Suprapubic skin (tissue), 4 donors: ENCODE measurements at places on chromosomes 5 and 9. TPM values are rescaled to one million over a fixed set of nuclear protein-coding genes. Genes with fewer than 3 reads are reported as not detected.

- no peak overlapping the region for H3K4me3 ChIP-seq
- H3K27ac ChIP-seq, result no peak overlapping the region
- no peak for DNase-seq
- H3K4me1 ChIP-seq, result peaks cover 4% of the 10 kb centered on the region
- peaks cover 4% of the 10 kb centered on the region for H3K27me3 ChIP-seq
- H3K36me3 ChIP-seq, result no peaks in the 10 kb centered on the region
Observed at GRCh38 chr5:180215783-180216630, 7.0 kb upstream of the RASGEF1C start.

SPATA31C1 gene
- not detected for total RNA-seq

DNA sequence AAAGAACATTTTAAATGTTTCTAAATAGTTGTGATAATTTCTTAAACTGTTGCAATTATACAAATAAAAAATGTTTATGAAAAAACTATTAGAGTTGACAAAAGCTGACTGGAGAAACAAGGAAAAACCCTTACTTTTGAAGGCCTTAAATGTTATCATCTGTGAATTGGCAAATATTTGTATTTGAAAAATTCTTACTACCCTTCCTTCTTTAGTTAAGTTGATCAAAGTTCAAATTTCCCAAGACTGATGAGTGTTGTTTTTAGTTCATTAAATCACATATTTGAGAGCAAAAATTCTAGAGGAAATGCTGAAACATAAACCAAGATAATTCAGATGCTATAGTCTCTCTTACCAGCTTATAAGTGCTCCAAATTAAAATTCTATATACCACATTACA is 2.6 kb upstream of the SLC35D2 start:
- peaks cover 16% of the 10 kb centered on the region for H3K4me1 ChIP-seq
- H3K27ac ChIP-seq, result no peak overlapping the region
- no peak overlapping the region for H3K4me3 ChIP-seq
- H3K27me3 ChIP-seq, result no peaks in the 10 kb centered on the region
- no peak for DNase-seq
- H3K36me3 ChIP-seq, result no peaks in the 10 kb centered on the region

ADRA1B gene
- not detected for total RNA-seq

DNA sequence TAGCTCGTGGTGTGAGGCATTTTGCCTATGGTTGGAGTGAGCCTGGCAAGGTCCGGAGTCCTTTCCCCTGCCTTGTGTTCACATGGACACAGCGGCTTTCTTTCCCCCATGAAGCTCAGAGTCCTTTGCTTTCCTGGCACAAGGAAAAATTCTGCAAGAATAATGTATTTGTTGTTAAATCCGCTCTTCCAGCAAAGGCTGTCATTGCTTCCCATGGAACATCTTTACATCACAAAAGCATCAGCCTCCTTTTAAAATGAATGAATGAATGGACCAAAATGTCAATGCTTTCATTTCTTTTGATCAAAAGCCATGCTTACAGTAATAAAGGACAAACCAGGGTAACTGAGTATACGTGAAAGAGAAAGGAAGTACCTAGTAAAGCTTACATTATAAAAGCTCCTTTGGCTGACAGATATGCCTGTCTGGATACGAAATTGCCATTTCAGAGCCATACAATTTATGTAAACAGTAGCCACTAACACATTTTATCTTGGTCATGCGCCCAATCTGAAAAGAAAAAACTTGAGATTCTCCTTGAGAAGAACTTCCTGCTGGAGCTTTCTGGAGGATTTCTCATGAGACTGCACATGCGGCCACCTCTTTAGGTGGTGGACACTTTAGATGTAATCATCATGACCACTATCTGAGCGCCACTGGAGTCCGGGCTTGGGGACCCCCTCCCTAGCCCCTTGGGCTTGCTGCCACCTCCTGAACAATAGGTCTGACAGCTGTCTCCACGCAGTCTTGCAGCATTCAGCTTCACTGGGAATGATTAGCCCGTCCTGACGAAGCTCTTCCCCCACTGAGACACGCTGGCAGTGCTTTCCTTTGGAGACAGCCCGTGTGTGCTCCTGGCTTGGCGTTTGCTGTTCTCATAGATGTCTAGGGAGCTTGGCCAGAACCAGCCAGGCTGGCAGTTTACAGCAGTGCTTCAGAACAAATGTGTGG is 355.9 kb downstream of the ADAMTS6 start:
- H3K27me3 ChIP-seq, result no peaks in the 10 kb centered on the region
- no peak overlapping the region for H3K4me3 ChIP-seq
- no peaks in the 10 kb centered on the region for H3K4me1 ChIP-seq
- H3K27ac ChIP-seq, result no peak overlapping the region

- H3K27me3 ChIP-seq, result no peaks in the 10 kb centered on the region
- H3K4me1 ChIP-seq, result no peaks in the 10 kb centered on the region
- H3K36me3 ChIP-seq, result no peaks in the 10 kb centered on the region
- no peak for DNase-seq
- no peak overlapping the region for H3K27ac ChIP-seq
- H3K4me3 ChIP-seq, result no peak overlapping the region
Observed at GRCh38 chr9:1606253-1606652, 408.9 kb upstream of the SMARCA2 start.

- peaks cover 2% of the 10 kb centered on the region for H3K4me1 ChIP-seq
- no peak for DNase-seq
- no peaks in the 10 kb centered on the region for H3K27me3 ChIP-seq
- no peak overlapping the region for H3K4me3 ChIP-seq
- no peaks in the 10 kb centered on the region for H3K36me3 ChIP-seq
- H3K27ac ChIP-seq, result no peak overlapping the region
Observed at GRCh38 chr5:74188351-74189105, 452.0 kb downstream of the ENC1 start.

ADCY2 gene
- 11.8 TPM for total RNA-seq

DNA sequence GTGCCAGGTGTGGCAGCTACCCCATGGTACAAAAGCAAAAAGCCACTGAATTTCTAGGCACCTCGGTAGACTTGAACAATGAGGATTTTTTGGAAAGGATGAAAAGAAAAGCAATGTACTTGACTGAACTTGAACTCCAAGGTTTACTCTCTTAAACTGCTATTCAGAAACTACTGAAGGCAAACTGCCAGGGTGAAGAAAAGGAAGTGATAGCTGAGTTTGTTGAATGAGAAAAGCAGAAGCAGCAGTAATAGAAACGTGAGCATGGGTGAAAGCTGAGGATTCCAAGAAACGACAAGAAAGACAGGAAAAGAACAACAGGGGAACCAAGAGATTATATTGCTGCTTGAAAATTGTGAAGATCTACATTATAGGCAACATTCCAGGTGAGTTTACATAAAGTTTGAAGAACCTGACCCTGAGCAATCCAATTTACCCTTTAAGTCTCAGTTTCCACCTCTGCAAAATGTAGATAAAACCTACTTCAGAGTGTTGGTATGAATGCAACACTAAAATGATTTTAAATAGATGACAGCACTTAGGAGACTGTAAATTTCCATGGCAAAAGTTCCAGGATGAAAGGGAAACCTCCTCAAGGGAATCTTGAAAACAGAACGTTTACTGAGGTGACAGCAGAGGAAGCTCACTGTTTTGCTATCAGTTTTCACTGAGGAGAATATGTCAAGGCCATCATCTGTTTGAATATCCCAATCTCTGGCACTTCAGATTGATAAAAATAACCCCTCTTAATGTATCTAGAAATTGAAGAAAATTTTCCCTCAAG is 245.8 kb downstream of the SPATA31D1 start:
- no peaks in the 10 kb centered on the region for H3K4me1 ChIP-seq
- DNase-seq, result no peak
- no peaks in the 10 kb centered on the region for H3K36me3 ChIP-seq
- H3K27me3 ChIP-seq, result no peaks in the 10 kb centered on the region

PLAC8L1 gene
- not detected for total RNA-seq

DNA sequence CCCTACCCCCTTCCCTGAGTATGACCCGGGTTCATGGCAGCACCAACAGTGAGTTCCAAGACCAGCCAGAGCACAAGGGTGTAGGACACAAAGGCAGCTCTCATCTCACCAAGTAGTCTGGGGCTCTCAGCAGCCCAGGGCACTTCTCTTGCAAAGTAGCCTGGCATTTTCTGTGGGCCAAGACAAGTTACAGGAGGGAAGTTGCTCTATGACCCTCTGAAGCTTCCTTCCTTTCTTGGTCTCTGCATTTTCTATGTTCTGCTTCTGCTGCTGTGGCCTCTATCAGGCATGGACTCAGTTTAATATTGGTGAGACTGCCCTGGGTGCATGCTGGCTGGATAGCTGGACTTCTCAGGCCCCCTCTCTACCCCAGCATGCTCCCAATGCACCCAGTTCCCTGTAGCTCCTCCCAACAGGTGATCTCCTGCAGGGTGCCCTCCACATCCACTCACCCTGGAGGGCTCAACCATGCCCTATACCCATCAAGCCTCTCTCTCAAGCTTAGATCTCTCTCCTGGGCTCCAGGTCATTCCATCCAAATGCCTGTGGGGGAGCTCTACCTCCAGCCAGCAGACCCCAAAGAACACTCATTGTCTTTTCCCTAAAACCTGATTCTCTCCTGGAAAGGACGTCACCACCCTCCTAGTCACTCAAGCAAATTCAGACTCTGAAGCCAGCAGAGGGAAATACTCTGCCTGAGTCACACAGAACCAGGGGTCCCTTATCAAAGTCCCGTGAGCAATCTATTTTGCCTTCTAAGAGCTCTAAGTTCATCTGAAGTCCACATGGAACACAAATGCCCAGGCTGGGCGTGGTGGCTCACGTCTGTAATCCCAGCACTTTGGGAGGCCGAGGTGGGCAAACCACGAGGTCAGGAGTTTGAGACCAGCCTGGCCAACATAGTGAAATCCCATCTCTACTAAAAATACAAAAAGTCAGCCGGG is 13.8 kb downstream of the TBC1D2 start:
- H3K27me3 ChIP-seq, result no peaks in the 10 kb centered on the region
- DNase-seq, result no peak
- H3K36me3 ChIP-seq, result peaks cover 13% of the 10 kb centered on the region
- H3K4me3 ChIP-seq, result no peak overlapping the region
- no peak overlapping the region for H3K27ac ChIP-seq

GRCh38 chr5:10421896-10422691 is 19.6 kb upstream of the ROPN1L start:
- DNase-seq, result no peak
- no peaks in the 10 kb centered on the region for H3K4me1 ChIP-seq
- H3K4me3 ChIP-seq, result no peak overlapping the region
- no peaks in the 10 kb centered on the region for H3K27me3 ChIP-seq
- H3K36me3 ChIP-seq, result peaks cover 76% of the 10 kb centered on the region

GRIA1 gene
- 0.62 TPM for total RNA-seq

COL23A1 gene
- 4.4 TPM for total RNA-seq

GRCh38 chr9:78767490-78767889 is 470.6 kb downstream of the PSAT1 start:
- no peaks in the 10 kb centered on the region for H3K36me3 ChIP-seq
- H3K4me1 ChIP-seq, result no peaks in the 10 kb centered on the region
- no peak for DNase-seq
- H3K27ac ChIP-seq, result no peak overlapping the region
- no peak overlapping the region for H3K4me3 ChIP-seq

GRCh38 chr9:98226516-98226915 is 28.9 kb downstream of the TBC1D2 start:
- no peaks in the 10 kb centered on the region for H3K27me3 ChIP-seq
- DNase-seq, result no peak
- H3K27ac ChIP-seq, result no peak overlapping the region
